ENCODE measurements at places on chromosomes 2 and 18.

- no peak for DNase-seq
Measured at GRCh38 chr2:104280216-104280615, 573.7 kb upstream of the POU3F3 start.

- DNase-seq: no peak
Measured at GRCh38 chr2:232889876-232890401, 19.9 kb downstream of the SNORC start.

DNA sequence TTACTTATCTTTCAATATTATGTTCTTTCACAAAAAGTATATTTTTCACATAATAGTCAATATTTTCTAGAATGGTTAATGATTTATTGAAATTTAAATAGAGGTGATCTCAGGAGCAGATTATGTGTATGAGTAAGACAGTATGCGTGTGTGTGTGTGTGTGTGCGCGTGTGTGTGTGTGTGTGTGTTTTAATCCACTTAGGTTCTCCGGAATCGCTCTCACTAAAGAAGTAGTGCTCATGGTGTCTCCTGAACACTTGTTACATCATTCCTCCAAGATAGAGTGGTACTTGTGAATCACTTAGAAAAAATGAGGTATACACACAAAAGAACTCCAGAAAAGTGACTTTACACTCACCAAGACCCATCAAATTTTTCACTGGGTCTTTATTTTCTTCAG, 91.0 kb upstream of the KCNH7 start:
- no peak for DNase-seq

- no peak for DNase-seq
Measured at GRCh38 chr2:79138385-79138784, 18.1 kb downstream of the REG1A start.

- DNase-seq: peak; percentile 55
Measured at GRCh38 chr2:26764078-26764887, at the start of gene SLC35F6. SLC35F6 (plus strand) TSS chr2:26764284; CDS start chr2:26764350, 66 bp downstream.
